ENCODE measurements at places on chromosomes 4 and X.

- peak; percentile 40 for DNase-seq
These were observed 426 bp downstream of the SLBP start for GRCh38 chr4:1711571-1712215.

DNA sequence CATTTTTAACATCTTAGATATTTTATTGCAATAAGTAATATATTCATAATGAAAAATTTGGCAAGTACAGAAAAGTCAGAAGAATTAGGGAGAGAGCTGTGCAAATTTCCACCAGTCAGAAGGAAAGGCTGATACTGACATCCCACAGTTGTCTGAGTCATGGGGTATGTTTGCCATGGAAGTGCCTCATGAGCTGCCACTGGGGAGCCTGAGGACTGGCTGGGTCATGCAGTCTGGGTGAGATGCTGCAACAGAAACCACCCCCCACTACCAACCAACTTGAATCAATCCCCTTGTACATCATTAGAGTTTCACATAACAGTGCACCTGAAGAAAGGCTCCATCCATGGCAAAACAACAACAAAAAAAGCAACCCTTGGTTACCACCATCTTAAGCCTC, 45.2 kb upstream of the ENPP6 start:
- DNase-seq, result no peak

DNA sequence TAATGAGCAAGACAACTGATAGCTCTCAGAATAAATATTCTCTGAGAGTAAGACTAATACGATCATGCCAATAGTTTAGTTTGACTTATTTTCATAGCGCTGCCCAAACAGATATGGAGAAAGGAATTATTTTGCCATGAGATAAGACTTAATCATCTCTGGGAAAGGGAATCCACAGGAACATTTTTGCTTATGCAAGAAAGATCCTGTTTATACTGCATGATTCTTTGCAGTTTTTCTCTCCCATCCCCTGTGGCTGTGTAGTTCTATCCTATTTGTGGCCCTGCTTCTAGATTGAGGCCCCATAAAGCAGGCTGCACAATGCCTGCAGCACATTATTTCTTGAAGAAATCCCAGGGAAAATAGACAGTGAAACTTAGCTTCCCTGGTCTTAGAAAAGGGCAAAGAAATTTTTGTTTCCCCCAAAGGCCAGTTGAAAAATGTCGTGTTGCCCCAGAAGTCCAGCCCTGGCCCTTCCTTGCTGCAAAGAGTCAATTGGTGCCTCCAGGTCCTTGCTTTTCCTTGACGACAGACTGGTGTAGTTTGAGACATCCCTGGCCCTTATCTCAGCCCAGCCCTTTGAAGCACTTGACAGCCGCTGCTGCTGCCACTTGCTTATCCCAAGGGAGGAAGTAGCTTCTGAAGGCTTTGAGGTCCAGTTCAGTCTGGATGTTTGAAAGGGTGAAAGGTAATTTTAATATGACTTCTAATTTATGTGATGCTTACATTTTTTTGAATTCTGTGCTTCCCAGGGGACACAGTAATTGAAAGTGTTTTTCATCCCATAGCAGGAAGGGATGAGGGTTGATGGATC, 45.0 kb upstream of the SH3RF1 start:
- DNase-seq, result no peak

GRCh38 chr4:100348473-100348872, 158.2 kb upstream of the DDIT4L start:
- DNase-seq, result no peak

DNA sequence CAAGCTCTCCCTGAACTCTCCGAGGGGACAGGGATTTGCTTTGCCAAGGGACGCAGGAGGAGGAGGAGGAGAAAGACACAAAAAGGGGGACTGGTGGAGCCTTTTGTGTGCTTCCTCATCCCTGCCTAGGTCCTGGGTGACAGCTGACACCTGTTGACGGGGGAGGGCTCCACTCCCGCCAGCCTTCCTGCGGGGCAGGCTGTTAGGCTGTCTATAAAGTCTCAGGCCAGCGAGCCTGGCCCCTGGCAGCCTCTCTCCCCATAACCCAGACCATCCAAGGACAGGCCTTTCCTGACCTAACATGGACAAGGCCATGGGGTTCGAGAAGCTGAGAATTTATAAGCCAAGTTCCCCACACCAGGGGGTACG, 832 bp upstream of the EVC2 start:
- no peak for DNase-seq

- no peak for DNase-seq
These were observed 45.1 kb downstream of the SPATA4 start for GRCh38 chr4:176150356-176150682.

GRCh38 chr4:46649390-46649789, 259.5 kb upstream of the GABRA2 start:
- no peak for DNase-seq

GRCh38 chr4:38818441-38818976, 13.9 kb upstream of the TLR1 start:
- DNase-seq, result no peak

GRCh38 chr4:95504501-95504900, 44.3 kb downstream of the UNC5C start:
- DNase-seq, result no peak

DNA sequence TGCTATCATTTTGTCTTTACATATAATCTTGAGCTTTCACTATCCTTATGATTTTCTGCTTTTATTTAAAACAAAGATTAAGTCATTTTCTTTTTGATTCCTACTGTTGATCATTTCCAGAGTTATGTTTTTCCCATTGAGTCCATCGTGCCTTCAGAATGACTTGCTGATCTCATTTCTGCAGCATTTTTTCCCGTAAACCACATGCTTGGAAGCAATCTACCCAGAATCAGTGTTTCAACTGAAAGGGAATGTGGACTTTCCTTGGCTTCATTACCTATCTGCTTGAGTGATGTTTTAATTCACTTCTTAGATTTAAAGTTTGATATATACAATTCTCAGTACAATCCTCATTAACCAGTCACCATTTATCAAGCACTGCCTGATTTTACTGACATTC, 192.4 kb upstream of the FSTL5 start:
- DNase-seq, result no peak

DNA sequence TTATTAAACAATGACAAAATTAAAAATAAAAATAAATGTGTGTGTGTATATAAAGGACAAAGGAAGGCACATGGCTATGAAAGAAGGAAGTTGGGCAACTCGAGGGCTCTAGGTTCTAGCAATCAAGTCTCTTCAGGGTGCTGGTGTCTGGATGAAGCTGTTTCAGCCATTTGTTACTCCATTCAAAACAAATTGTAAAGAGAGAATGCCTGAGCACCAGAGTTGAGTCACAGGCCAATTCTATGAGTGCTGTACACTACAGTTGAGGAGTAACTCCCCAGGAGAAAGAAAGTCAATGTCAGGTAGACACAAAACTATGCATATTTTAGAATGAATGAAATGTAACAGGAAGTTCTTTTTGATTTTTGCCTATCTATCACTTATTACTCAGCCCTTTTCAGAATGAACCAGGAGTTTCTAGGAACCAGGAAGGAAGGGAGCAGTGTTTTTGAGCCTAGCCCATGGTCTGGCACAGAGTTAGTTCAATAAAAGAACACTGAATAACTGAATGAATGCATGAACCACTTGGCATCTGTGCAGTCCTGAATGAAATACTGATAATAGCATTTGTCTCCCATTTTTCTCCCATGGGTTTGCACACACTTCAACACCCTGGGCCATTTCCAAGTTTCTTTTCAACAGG, 151.7 kb upstream of the CPEB2 start:
- no peak for DNase-seq

- no peak for DNase-seq
These were observed 15.3 kb downstream of the GPC3 start for GRCh38 chrX:133970076-133970475.

- DNase-seq, result peak; percentile 30
These were observed 74.8 kb upstream of the PASD1 start for GRCh38 chrX:151488677-151489076.

DNA sequence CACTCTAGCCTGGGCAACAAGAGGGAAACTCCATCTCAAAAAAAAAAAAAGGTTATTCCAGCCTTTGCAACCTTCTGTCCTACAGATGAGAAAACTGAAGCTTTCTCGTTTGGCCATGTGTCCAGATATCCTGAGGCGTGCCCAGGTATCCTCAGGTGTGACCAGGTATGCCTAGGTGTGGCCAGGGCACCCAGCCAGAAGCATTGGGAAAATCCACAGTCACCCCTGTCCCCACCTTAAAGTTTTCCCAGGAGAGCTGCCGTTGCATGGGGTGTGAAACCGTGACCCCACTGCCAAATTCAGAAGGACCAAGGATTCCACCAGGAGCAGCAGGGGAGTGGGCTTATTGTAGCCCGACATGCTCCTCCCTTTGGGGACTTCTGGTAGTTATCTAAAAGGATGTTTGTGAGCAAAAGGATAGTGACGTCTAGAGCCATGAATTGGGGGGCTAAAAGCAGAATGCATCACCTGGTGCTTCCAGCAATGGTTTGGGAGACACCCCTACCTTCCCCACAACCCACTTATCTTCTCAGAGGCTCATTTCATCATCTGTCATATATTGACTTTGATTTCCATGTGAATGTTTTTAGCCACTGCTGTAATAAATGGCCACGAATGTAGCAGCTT, 4.0 kb upstream of the DHRSX start:
- DNase-seq, result no peak

GRCh38 chrX:114712466-114712865, 128.6 kb downstream of the HTR2C start:
- DNase-seq, result no peak

- DNase-seq, result no peak
These were observed 17.4 kb downstream of the GABRA4 start for GRCh38 chr4:46975812-46976553.

DNA sequence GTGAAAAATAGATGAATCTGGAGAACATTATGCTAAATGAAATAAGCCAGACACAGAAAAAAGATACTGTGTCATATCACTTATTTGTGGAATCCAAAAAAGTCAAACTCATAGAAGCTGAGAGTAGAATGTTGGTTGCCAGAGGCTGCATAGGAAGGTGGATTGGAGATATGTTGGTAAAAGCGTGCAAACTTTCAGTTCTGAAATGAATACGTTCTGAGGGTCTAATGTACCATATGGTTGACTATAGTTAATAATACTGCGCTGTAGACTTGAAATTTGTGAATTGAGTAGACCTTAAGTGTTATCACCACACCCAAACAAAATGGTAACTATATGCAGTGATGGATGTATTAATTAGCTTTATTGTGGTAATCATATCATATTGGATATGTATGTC, 45.0 kb upstream of the UPRT start:
- no peak for DNase-seq

- no peak for DNase-seq
These were observed 510.1 kb upstream of the AADAT start for GRCh38 chr4:170599894-170600293.

DNA sequence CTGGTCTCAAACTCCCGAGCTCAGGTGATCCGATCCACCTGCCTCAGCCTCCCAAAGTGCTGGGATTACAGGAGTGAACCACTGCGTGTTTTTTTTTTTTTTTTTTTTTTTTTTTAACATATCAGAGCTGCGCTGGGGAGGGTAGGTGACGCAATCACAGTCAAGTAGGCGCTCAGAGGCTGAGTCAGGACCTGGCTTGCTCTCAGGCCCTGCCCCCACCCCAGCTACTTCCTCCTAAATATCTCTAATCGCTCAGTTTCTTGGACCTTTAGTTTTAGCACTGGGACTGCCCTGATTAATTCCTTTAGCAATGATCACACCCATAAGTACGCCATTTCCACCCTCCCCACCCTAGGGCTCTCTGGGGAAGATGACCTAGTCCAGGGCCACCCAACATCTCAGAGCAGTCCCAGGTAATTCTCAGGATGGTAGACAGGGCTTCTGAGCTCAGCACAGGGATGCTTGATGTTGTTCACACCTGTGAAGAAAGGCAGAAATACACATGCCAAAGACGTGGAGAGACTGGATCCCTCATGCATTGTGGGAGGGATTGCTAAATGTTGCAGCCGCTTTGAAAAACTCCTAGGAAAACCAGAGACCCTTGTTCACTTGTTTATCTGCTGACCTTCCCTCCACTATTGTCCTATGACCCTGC, 50.2 kb downstream of the DDX3X start:
- peak; percentile 69 for DNase-seq

GRCh38 chr4:152107736-152108500, 347.1 kb upstream of the GATB start:
- no peak for DNase-seq

- no peak for DNase-seq
These were observed 212.0 kb downstream of the COMMD8 start for GRCh38 chr4:47251348-47252135.

- DNase-seq, result no peak
These were observed 152.2 kb downstream of the REPS2 start for GRCh38 chrX:17098516-17099247.

DNA sequence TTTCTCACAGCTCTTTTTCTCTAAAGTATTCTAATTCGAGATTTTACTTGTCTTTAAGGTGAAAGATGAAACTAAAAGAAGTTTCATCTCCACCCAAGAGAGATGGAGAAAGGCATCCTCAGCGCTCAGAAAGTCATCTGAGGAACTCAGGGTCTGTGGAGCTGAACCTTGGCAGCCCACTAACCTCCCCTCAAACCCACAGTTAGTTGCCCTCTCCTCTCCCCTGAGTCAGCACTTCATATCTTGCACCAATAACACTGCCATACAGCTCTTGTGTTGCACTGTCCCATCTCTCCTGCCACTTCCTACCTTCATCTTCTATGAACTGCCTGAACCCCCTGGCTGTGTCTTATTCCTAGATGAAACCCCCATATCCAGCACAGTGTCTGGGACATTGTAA, 184.8 kb downstream of the RAB28 start:
- no peak for DNase-seq

- peak; percentile 9 for DNase-seq
These were observed 1.3 kb downstream of the NAF1 start for GRCh38 chr4:163165217-163166017.

GRCh38 chr4:10500776-10501175, 43.5 kb upstream of the ZNF518B start:
- no peak for DNase-seq

- no peak for DNase-seq
These were observed 20.0 kb upstream of the HOPX start for GRCh38 chr4:56701161-56701480.

- no peak for DNase-seq
These were observed 298.3 kb downstream of the EVC2 start for GRCh38 chr4:5409972-5410618.

GRCh38 chr4:79272126-79272525, 53.7 kb downstream of the NAA11 start:
- no peak for DNase-seq

DNA sequence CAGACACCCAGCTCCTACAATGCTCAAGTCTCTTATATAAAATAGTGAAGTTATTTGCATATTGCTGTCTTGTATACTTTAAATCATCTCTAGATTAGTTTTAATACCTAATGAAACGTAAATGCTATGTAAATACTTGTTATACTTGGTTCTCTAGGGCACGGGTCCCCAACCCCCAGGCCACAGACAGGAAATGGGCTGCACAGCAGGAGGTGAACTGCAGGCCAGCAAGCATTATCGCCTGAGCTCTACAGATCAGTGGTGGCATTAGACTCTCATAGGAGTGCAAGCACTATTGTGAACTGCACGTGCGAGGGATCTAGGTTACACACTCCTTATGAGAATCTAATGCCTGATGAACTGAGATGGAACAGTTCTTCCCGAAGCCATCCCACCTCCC, 395.9 kb upstream of the EMCN start:
- no peak for DNase-seq

- DNase-seq, result no peak
These were observed 57.9 kb downstream of the FREM3 start for GRCh38 chr4:143642611-143643010.

GRCh38 chr4:31089815-31090214, 369.6 kb downstream of the PCDH7 start:
- DNase-seq, result no peak
